ENCODE measurements at places on chromosomes 7 and 10.

- DNase-seq: no peak
Measured at GRCh38 chr7:42550706-42551470, 313.9 kb upstream of the GLI3 start.

- no peak for DNase-seq
Measured at GRCh38 chr7:18455606-18456005, 39.9 kb upstream of the HDAC9 start.

GRCh38 chr7:99897322-99898022 is 20.6 kb upstream of the OR2AE1 start:
- DNase-seq: no peak

- DNase-seq: no peak
Measured at GRCh38 chr7:29146057-29146706, at the start of gene CPVL. Gene CPVL (minus strand): TSS chr7:29146537. CDS start chr7:29121061, 25,476 bp downstream.

DNA sequence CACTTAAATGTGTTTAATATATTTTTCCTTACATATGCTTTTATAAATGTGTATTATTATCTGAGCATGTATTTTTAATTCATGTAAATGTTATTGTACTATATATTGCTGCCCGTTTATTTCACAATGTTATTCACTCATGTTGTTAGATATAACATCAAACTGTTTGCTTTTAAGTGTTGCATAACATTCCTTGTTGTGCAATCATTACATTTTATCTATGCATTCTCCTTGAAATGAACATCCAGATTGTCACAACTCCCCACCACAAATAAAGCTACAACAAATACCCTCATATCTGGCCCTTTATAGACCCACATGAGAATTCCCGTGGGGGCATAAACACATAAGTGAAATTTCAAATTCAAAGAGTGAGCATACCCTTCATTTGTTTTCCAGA is 264.2 kb downstream of the HPSE2 start:
- DNase-seq: no peak

DNA sequence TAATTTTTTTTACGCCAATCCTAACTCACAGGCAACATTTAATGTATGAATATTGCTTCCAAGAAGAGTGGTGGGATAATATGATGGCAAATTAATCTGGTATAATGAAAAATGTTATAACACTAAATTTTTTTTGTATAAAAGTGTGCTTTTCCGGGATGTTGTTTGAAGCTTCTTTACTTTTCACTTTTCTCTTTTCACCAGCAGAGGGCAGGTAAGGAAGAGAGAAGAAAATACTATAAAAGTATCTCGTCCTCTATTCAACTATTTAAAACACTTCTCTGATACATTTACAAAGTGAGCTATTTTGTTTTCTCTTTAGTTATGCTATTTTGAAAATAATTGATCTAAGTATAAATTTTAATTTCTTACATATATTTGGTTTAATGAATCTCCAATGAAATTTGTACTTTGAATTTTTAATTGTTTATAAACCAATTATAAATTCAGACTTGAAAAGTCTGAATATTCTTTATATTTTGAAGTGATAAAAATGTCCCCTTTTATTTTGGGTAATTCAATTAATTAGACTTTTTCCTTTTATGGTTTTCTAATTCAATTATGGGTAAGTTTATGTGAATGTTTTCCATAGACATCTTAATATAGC is 20.7 kb upstream of the CFTR start:
- no peak for DNase-seq

GRCh38 chr10:51699145-51699474 is 285 bp downstream of the CSTF2T start:
- no peak for DNase-seq

DNA sequence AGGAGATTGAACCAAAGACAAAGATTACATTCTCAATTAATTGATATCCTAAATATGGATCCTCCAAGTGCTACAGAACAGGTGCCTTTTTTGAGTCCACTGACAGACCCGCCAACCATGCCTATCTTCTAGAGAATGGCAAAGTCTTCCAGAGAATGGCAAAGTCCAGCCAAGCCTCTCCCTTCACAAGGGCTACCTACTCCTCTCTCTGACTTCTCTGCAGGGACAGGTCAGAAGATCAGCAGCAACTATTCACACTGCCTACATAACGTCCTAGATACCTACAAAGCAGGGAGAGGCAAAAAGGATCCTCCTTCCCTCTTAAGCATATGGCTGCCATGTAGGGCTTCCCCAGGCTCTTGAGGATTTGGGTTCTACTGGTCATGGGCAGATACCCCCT is 12.4 kb downstream of the UBE2H start:
- no peak for DNase-seq

- no peak for DNase-seq
Measured at GRCh38 chr10:119341459-119342301, 134.3 kb downstream of the GRK5 start.

- DNase-seq: no peak
Measured at GRCh38 chr7:75727881-75728593, 10.7 kb downstream of the HIP1 start.

DNA sequence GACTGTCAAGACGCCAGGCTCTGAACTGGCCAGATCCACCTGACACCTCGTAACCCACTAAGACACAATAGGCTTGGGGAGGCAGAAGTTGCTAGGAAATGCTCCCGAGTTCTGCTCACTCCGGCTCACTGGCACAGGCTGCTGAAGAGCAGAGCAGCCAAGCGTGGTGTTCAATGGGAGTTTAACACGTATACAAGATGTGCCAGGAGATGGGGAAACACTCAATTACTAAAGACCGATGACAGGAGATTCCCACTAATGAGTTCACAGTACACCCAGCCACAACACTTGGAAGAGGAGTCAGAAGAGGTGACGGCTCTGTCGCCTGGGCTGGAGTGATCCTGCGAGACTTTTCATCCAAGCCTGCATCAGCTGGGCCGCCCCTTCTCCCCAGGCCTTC is 303.4 kb downstream of the GFRA1 start:
- no peak for DNase-seq

- no peak for DNase-seq
Measured at GRCh38 chr7:74197449-74198124, 12.2 kb upstream of the LAT2 start.

GRCh38 chr7:117157241-117158209 is 165.3 kb downstream of the WNT2 start:
- DNase-seq: peak; percentile 90

DNA sequence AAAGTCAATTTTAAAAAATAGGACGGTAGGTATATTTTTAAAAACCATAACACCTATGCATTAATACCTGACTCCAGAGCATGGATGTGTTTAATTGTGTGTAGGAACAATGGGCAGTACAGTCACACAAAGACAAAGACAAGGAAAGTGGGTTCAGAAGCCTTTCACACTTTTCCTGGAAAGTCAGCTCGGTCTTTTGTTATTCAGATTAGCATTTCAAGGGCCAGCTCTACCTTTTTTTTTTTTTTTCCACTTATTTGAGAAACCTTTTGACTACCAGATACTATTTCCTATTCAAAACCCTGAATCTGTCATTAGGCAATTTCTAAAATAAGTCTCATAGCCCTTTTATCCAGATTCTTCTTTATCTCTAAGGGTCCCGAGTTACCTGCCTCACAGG is 401.9 kb downstream of the PARD3 start:
- DNase-seq: no peak

- DNase-seq: peak; percentile 20
Measured at GRCh38 chr10:78335691-78336401, 302.2 kb downstream of the RPS24 start.

- DNase-seq: no peak
Measured at GRCh38 chr10:96410296-96410695, 51.5 kb upstream of the OPALIN start.

DNA sequence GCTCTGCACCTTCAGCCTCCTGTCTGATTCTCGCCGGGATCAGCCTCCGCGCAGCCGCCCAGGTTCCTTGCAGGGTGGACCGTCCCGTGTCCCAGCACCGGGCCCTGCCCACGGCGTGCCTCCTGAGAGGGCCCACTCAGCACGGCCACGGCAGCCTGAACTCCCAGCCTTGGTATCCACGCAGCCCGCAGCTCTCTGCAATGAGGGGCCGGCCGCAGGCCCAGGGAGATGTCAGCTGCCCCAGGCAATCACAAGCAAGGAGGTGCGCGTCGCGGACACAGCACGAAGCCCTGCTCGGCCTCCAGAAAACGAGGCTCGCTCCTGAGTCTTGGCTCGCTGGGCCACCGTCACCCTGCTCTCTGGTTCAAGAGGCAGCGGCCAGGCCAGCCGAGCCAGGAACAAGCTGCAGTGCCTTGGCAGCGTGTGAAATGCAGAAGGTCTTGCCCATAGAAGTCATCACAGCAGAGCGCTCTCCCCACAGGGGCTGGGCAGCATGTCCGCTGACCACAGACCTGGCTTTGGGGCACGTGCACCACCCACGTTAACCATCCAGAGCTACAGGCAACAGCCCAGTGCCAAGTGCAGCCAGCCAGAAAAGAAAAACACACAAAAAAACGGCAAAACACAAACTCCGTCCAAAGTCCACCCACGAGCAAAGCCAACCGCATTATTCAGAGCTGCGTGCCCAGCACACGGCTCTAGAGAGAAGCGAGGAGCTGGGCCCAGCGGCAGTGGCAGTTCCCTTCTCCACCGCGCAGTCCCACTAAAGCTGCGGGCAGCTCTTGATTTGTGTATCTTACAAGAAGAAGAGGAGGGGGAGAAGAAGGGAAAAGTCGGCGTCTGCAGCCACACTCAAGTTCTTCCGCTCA is 13.9 kb downstream of the GPER1 start:
- no peak for DNase-seq

DNA sequence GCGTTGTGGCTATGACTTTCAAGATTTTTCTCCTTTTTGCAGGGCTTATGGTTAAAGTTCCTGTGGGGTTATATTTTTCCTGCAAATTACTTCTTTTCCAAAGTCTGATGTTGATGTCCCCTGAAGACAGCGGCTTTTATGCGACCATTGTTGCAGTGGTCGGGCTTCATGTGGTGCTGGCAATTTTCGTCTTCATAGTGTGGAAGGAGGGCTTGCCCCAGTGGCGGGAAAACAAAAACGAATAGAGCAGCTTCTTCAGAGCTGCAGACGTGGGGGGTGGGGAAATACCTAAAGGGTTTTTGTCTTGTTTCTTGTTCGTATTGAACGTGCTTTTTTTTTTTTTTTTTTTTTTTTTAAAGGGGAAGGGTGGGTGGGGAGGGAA is 53.8 kb downstream of the MCMBP start:
- no peak for DNase-seq

GRCh38 chr10:93437086-93437945 is 44.8 kb downstream of the MYOF start:
- DNase-seq: peak; percentile 98

GRCh38 chr10:28280652-28281051 is 22.2 kb downstream of the MPP7 start:
- DNase-seq: no peak

- DNase-seq: no peak
Measured at GRCh38 chr10:80515511-80515910, 22.2 kb upstream of the SH2D4B start.

GRCh38 chr7:111741811-111742240 is 179.5 kb upstream of the IMMP2L start:
- no peak for DNase-seq

GRCh38 chr7:28062197-28062991 is 118.2 kb downstream of the JAZF1 start:
- no peak for DNase-seq

Measured in skeletal muscle cell (primary cell).